Ovary (tissue), 10 donors: ENCODE measurements at places on chromosomes 16 and 17. TPM values are rescaled to one million over a fixed set of nuclear protein-coding genes. Genes with fewer than 3 reads are reported as not detected.

DNA sequence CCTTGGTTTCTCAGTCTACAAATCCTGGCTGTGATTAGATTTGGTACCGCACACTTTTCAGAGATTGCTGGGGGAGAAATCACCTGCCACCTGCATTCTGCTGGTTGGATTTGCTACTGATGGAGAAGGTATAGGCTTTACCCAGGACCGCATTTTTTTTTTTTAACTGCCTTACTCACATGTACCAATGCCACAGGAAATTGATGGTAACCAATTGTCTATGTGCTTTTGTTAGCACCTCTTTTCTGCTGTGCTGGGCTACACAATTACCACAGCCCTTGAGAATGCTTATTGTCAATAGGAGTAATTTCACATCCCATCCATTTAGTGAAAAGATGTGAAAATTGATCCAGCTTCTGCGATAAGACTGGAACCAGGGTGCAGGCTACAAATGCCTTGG lies 74.4 kb upstream of the TANC2 start:
- H3K4me3 ChIP-seq, result no peak overlapping the region
- no peak for DNase-seq
- no peak overlapping the region for H3K27ac ChIP-seq
- no peaks in the 10 kb centered on the region for H3K36me3 ChIP-seq
- no peaks in the 10 kb centered on the region for H3K4me1 ChIP-seq
- H3K27me3 ChIP-seq, result no peaks in the 10 kb centered on the region

- no peak overlapping the region for H3K4me3 ChIP-seq
- no peaks in the 10 kb centered on the region for H3K36me3 ChIP-seq
- no peak for DNase-seq
- H3K27me3 ChIP-seq, result no peaks in the 10 kb centered on the region
Measured at GRCh38 chr17:66813296-66813695, 21.6 kb upstream of the CACNG5 start.

- no peaks in the 10 kb centered on the region for H3K27me3 ChIP-seq
- no peak overlapping the region for H3K4me3 ChIP-seq
- no peak overlapping the region for H3K27ac ChIP-seq
- H3K4me1 ChIP-seq, result no peaks in the 10 kb centered on the region
- H3K36me3 ChIP-seq, result no peaks in the 10 kb centered on the region
Measured at GRCh38 chr16:57648581-57649442, 19.3 kb upstream of the ADGRG3 start.

- H3K4me3 ChIP-seq, result no peak overlapping the region
- peaks cover 5% of the 10 kb centered on the region for H3K4me1 ChIP-seq
- H3K36me3 ChIP-seq, result no peaks in the 10 kb centered on the region
- peaks cover 2% of the 10 kb centered on the region for H3K27me3 ChIP-seq
- DNase-seq, result no peak
- H3K27ac ChIP-seq, result no peak overlapping the region
Measured at GRCh38 chr17:39605492-39606433, 2.0 kb downstream of the NEUROD2 start.

- no peak overlapping the region for H3K27ac ChIP-seq
- H3K27me3 ChIP-seq, result no peaks in the 10 kb centered on the region
- no peaks in the 10 kb centered on the region for H3K36me3 ChIP-seq
- H3K4me3 ChIP-seq, result no peak overlapping the region
- DNase-seq, result no peak
- peaks cover 7% of the 10 kb centered on the region for H3K4me1 ChIP-seq
Measured at GRCh38 chr17:50371526-50371925, 1.5 kb downstream of the MRPL27 start.

GRCh38 chr17:62178579-62178978 lies 113.5 kb upstream of the MED13 start:
- no peaks in the 10 kb centered on the region for H3K4me1 ChIP-seq
- H3K27me3 ChIP-seq, result no peaks in the 10 kb centered on the region
- H3K27ac ChIP-seq, result no peak overlapping the region
- H3K36me3 ChIP-seq, result no peaks in the 10 kb centered on the region

- no peak for DNase-seq
- peaks cover 9% of the 10 kb centered on the region for H3K4me1 ChIP-seq
- no peak overlapping the region for H3K4me3 ChIP-seq
- H3K36me3 ChIP-seq, result no peaks in the 10 kb centered on the region
Measured at GRCh38 chr17:7295230-7296180, 1.1 kb upstream of the YBX2 start.

- H3K27ac ChIP-seq, result no peak overlapping the region
- no peak overlapping the region for H3K4me3 ChIP-seq
- H3K27me3 ChIP-seq, result no peaks in the 10 kb centered on the region
- H3K36me3 ChIP-seq, result no peaks in the 10 kb centered on the region
- H3K4me1 ChIP-seq, result no peaks in the 10 kb centered on the region
Measured at GRCh38 chr17:4050971-4051370, 86.7 kb upstream of the ATP2A3 start.

DNA sequence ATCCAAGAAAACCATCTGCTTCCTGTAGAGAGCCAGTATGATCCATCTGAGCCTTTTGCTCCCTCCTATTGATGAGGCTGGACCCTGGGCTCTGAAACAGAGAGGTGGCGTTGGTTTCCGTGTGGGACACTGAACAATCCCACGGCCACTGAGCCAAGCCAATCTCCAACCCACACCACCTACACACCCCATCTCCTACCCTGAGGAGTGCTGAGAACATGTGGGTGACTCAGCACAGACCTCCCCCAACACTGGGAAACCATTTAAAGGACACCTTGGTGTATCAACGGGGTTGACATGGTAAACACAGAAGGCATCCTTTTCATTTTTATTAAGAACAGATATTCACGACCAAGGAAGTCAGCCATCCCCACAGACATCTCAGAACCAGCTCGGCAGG lies 332.1 kb downstream of the SLC39A11 start:
- H3K4me3 ChIP-seq, result no peak overlapping the region
- no peak overlapping the region for H3K27ac ChIP-seq
- H3K27me3 ChIP-seq, result no peaks in the 10 kb centered on the region
- H3K36me3 ChIP-seq, result no peaks in the 10 kb centered on the region

DNA sequence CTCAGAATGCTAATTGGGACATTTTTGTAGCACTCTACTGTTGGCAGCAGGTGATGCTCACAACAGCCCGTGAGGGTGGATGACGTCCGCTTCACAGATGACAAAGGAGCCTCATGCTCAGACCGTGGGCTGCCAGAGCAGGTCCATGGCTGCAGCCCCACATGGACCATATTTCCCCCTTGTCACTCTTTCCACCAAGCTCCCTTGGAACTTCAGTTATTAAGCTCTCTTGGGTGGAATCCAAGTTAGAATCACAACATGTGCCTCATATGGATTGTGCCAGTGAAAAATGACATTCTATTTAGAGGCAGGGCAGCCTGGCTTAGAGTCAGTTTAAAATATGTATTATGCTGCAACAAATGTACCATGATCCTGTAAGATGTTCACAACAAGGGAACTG lies 33.2 kb upstream of the STH start:
- H3K27ac ChIP-seq, result no peak overlapping the region
- H3K36me3 ChIP-seq, result no peaks in the 10 kb centered on the region
- no peaks in the 10 kb centered on the region for H3K4me1 ChIP-seq
- no peak overlapping the region for H3K4me3 ChIP-seq

GRCh38 chr17:17681744-17682292 lies 560 bp downstream of the RAI1 start:
- no peaks in the 10 kb centered on the region for H3K27me3 ChIP-seq
- no peaks in the 10 kb centered on the region for H3K36me3 ChIP-seq
- peak overlapping the region; percentile 89 for H3K27ac ChIP-seq
- peak; percentile 74 for DNase-seq
- H3K4me3 ChIP-seq, result peak overlapping the region; percentile 68

DNA sequence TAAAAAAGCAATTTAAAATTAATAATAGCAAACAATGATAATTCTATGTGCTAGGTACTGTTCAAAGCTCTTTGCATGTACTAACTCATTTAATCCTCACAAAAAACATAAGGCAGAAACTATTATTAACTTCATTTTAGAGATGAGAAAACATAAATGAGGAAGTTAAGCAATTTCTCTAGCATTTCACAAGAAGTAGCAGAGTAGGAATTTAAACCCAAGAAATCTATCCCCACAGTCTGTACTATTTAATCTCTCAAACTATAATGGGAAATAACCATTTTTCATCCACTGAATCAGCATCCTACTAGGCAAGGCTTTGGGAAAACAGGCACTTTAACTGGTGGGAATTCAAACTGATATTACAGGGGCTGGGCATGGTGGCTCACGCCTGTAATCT lies 42.2 kb upstream of the INTS2 start:
- H3K4me3 ChIP-seq, result no peak overlapping the region
- no peaks in the 10 kb centered on the region for H3K36me3 ChIP-seq
- no peaks in the 10 kb centered on the region for H3K4me1 ChIP-seq

DNA sequence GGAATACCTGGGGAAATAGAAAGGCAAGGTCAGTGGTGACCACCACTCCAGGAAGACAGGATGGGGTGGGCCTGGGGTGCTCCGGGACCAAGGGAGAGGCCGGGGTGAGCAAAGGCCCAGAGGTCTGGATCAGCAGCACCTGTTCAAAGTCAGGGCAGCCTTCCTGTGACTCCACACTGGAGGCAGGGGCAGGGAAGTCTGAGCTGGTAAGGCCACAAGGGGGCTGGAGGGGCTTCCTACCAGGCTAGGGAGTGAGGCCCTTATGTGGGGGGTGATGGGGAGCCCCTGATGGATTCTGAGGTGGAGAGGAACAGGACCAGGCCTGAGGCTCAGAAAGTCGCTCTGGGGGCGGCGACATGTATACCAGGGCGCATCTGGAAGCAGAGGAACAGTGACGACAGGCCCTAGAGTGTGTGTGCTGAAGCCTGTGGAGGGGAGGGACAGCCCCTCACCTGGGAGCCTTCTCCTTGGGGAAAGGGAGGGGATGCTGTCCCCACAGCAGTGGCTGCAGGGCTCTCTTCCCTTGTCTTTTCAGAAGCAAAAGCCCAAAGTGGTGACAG lies 3.7 kb downstream of the C16orf78 start:
- no peaks in the 10 kb centered on the region for H3K27me3 ChIP-seq
- no peak overlapping the region for H3K4me3 ChIP-seq
- H3K4me1 ChIP-seq, result no peaks in the 10 kb centered on the region

- peak overlapping the region; percentile 50 for H3K27ac ChIP-seq
- peak; percentile 32 for DNase-seq
- no peak overlapping the region for H3K4me3 ChIP-seq
- no peaks in the 10 kb centered on the region for H3K36me3 ChIP-seq
- no peaks in the 10 kb centered on the region for H3K27me3 ChIP-seq
Measured at GRCh38 chr17:50146230-50146926, 4.1 kb downstream of the PPP1R9B start.

DNA sequence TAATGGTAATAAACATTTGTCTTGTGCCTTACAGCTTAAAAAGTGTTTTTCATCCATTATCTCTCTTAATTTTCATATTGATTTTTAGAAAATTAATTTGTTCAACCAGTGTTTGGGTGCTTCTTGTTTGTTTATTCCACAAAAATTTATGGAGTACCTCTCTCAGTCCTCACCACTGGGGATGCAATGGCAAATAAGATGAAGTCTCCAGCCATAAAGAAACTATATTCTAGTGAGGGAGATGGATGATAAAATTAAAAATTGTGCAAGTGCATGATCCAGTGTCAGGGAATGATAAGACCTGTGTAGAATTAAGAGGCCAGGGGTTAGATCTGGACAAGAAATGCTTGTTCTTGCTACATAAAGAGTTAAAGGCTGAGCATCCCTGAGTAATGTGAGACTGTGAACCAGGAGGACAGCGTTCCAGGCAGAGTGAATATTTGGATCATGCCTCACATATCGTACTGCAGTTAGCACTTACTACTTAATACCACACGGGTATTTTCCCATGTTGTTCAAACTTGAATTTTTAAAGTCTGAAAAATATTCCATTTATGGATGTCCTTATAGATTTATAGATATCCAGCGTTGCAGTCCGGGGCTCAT lies 535.7 kb upstream of the HSBP1 start:
- DNase-seq, result no peak
- H3K36me3 ChIP-seq, result no peaks in the 10 kb centered on the region
- no peak overlapping the region for H3K4me3 ChIP-seq
- H3K4me1 ChIP-seq, result no peaks in the 10 kb centered on the region
- no peak overlapping the region for H3K27ac ChIP-seq
- no peaks in the 10 kb centered on the region for H3K27me3 ChIP-seq

GRCh38 chr17:42743595-42744282 lies 1.1 kb downstream of the EZH1 start:
- no peaks in the 10 kb centered on the region for H3K27me3 ChIP-seq
- H3K36me3 ChIP-seq, result no peaks in the 10 kb centered on the region
- peaks cover 9% of the 10 kb centered on the region for H3K4me1 ChIP-seq
- peak overlapping the region; percentile 89 for H3K27ac ChIP-seq
- no peak for DNase-seq

- H3K4me3 ChIP-seq, result no peak overlapping the region
- H3K4me1 ChIP-seq, result no peaks in the 10 kb centered on the region
- H3K27ac ChIP-seq, result no peak overlapping the region
- DNase-seq, result no peak
- H3K36me3 ChIP-seq, result no peaks in the 10 kb centered on the region
- H3K27me3 ChIP-seq, result no peaks in the 10 kb centered on the region
Measured at GRCh38 chr17:34081269-34081668, 173.8 kb upstream of the CCL2 start.

- DNase-seq, result no peak
- no peak overlapping the region for H3K4me3 ChIP-seq
Measured at GRCh38 chr16:84585886-84586285, 32.0 kb downstream of the COTL1 start.

- no peaks in the 10 kb centered on the region for H3K4me1 ChIP-seq
- no peak overlapping the region for H3K4me3 ChIP-seq
- H3K27ac ChIP-seq, result no peak overlapping the region
- no peaks in the 10 kb centered on the region for H3K27me3 ChIP-seq
- no peak for DNase-seq
- H3K36me3 ChIP-seq, result no peaks in the 10 kb centered on the region
Measured at GRCh38 chr16:57123974-57124674, 31.7 kb downstream of the CPNE2 start.

DNA sequence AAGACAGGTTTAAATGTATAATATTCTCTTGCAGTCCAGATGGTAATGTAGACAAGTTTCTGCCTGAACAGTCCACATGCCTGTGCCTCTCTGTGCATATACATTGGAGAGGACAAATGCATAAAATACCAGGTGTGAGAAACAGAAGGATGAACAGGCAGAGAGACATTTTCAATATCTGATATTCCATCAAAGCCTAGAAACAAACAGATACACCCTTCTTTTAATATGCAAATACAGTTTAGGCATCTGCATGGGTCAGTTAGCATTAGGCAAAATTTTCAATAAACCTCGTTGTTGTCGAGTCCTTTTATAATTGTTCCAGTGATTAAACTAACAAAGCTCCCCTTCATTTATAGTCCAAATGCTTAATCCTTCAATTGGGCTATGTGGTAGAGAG lies 897 bp downstream of the OMG start:
- H3K36me3 ChIP-seq, result no peaks in the 10 kb centered on the region
- H3K4me1 ChIP-seq, result no peaks in the 10 kb centered on the region
- H3K4me3 ChIP-seq, result no peak overlapping the region
- no peaks in the 10 kb centered on the region for H3K27me3 ChIP-seq

Gene CDK5R1
- 2.0 TPM for total RNA-seq

Gene AXIN2
- total RNA-seq, result 20.4 TPM

Gene KRT39
- not detected for total RNA-seq

Gene ASPA
- total RNA-seq, result 10.3 TPM

Gene PCGF2
- 7.4 TPM for total RNA-seq

Gene RFFL
- total RNA-seq, result 17.2 TPM

Gene CBFA2T3
- total RNA-seq, result 0.68 TPM
